ENCODE measurements at places on chromosomes 16 and 17.

- no peak for DNase-seq
Observed at GRCh38 chr17:17719966-17720543, 38.8 kb downstream of the RAI1 start.

DNA sequence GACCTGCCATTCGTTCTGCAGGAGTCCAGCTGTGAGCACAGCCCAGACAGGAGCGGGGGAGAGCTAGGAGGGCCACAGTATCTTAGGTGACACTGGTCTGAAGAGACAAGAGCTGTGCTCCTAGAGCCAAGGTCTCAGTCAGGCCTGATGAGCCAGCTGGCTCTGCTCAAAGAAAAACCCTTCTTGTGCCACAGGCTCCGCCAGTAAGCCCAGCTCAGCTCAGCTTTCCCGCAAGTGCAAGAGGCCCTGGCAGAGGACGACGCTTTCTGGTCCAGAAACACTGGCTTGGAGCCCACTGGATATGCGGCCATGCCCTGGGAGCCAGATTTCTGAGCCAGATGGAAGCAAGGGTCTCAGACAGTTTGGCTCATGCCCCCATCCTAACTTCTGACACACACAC, 23.9 kb downstream of the PEMT start:
- DNase-seq: no peak

DNA sequence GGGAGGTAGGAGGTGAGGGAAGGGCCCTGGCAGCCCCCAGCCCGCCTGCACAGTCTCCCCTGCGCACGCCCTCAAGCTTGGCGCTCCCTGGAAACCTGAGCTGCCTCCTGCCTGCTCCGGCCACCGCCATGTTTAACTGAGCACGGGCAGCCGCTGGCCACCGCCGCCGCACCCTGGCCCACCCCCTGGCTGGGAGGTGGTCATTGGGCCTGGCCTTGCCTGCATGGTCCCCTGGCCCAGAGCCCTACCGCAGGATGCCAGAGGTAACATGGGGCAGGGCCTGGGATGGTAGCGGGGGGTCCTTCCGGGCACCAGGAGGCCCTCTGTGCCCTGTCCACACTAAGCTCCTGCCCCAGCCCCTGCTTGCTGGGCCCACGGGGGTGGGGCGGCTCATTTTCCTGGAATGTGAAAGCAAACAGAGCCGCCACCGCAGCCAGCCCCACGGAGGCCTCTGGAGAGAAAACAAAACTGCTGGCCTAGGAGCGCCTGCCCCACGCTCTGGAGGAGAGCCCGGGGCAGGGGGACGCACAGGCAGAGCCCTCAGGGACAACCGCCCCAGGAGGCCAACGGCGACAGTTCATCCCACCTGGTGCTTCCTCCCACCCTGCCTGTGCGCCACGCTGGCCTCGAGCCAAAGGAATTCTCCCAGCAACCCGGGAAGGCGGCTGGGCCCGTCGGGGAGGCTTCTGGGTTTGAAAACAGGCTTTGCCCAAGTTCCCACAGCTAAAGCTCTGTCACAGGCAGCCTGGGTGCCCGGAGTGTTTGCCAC, 8.9 kb downstream of the NHERF2 start:
- DNase-seq: no peak

GRCh38 chr16:71214746-71215381, 15.7 kb downstream of the HYDIN start:
- no peak for DNase-seq

DNA sequence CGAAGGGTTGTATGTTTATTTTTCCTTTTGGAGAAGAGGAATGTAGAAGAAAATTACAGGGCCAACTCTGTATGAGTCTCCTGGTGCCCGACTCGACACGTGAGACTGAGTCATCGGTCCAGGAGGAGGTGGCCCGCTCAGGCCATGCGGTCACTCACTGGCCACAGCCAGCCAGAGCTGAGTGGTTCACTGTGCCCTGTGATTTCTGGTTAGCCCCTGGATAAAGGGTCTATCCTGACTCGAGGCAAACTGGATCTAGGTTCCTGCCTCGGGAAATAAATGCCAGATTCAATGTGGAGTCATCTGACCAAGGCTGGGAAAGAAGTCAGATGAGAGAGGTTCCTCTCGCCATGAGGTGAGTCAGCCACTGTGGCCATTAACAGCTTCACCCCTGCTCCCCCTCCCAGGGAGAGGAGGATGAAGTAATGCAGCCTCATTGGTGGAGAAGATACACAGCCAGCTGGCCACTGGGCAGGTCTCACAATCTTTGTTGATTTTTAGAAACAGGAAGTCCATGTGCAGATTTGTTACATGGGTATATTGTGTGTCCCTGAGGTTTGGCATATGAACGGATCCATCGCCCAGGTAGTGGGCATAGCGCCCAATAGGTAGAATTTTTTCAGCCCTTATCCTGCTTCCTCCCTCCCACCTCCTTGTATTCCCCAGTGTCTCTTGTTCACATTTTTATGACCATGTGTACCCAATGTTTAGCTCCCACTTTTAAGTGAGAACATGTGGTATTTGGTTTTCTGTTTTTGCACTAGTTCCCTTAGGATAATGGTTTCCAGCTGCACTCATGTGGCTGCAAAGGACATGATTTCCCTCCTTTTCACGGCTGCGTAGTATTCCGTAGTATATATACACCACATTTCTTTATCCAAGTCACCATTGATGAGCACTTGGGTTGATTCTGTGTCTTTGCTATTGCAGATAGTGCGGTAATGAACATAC, 21.7 kb upstream of the USP36 start:
- DNase-seq: no peak

DNA sequence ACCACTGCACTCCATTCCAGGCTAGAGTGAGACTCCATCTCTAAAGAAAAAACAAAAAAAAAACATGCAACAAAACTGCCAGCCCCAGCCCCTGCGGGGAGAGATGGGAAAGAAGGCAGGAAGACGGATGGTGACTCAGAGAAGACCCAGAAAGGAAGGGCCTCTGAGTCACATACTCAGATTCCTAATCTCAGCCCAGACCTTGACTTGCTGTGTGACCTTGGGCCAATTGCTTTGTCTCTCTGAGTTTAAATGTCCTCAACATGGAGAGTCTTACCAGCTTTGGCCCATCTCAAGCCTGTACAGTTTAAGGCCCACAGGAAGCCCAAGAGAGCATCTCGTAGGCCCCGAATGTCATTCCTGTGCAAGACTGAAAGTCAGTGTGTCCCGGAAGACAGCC, 86.5 kb upstream of the LHX1 start:
- DNase-seq: no peak

DNA sequence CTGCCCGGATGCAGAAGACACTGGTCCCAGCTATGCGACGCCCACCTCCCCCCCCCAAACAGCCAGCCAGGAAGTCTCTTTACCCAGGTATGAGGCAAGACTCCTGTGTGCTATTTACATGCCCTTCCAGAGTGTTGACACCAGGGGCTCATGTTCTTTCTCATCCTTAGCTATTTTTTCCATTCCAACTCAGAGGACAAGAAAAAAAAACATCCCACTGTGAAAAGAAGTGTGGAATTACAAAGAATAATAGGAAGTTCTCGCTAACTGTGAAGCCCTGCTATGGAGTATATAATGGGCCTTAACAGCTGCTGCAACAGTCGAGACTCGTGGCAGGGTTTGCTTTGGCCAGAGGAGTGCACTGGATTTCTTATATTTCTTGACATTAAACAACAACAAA, 584.9 kb downstream of the CDH13 start:
- no peak for DNase-seq

DNA sequence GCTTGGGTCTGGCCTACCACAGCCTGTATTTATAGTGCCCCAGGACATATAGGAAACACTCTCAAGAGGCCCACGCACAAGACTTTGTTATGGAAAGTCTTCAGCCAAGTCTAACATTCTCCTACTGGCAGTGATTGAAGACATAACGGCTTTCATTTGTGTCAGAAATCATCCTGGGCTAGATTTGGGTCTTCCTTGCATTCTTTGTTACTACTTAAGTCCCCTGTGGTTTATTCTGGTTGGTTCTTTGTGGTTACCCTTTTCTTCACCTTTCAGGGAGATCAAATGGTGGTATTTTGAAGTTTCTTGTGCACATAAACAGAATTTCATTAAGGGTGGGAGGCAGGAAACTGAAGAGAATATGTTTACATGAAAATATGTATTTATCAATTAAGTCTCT, 37.7 kb downstream of the REXO5 start:
- no peak for DNase-seq

GRCh38 chr17:82447876-82448275, 2.7 kb downstream of the CYBC1 start:
- no peak for DNase-seq

- no peak for DNase-seq
Observed at GRCh38 chr16:67238806-67239470, 8.3 kb downstream of the FHOD1 start.

DNA sequence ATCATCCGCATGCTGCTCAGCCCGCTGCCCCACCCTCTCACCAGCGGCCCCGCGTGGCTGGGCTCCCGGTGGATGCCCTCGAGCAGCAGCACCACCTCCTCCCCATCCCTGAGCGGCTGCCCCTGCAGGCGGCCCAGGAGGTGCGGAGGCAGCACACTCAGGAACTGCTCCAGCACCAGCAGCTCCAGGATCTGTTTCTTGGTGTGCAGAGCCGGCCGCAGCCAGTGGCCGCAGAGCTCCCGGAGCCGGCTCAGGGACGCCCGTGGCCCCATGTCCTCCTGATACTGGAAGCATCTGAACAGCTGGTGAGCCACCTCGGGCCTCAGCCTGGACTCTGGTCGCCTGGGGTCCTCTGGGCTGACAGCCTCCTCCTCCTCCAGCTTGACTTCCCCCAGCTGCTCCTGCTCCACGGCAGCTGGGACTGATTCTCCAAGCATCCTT, 6.6 kb downstream of the ZSCAN10 start:
- DNase-seq: no peak

- DNase-seq: peak; percentile 27
Observed at GRCh38 chr17:72539981-72540897, 419.4 kb downstream of the SOX9 start.

DNA sequence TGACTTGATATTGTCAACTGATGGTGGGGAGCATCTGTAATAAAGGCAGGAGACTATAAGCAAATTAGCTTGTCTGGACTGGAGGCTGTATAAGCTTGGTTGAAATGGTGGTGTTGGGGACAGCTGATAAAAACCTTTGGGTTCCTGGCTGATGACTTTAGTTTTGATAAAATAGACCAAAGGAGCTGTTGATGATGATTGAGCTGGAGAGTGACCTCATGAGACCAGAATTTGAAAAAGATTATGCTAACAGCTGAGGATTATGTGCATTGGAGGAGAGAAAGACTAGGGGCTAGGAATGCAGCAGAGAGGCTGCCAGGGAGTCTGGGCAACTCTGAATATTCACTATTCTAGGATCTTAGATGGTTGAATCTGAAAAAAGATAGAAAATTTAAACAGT, 8.7 kb upstream of the CDC27 start:
- DNase-seq: no peak

GRCh38 chr17:82060001-82060380, 5.6 kb downstream of the DUS1L start:
- DNase-seq: no peak

DNA sequence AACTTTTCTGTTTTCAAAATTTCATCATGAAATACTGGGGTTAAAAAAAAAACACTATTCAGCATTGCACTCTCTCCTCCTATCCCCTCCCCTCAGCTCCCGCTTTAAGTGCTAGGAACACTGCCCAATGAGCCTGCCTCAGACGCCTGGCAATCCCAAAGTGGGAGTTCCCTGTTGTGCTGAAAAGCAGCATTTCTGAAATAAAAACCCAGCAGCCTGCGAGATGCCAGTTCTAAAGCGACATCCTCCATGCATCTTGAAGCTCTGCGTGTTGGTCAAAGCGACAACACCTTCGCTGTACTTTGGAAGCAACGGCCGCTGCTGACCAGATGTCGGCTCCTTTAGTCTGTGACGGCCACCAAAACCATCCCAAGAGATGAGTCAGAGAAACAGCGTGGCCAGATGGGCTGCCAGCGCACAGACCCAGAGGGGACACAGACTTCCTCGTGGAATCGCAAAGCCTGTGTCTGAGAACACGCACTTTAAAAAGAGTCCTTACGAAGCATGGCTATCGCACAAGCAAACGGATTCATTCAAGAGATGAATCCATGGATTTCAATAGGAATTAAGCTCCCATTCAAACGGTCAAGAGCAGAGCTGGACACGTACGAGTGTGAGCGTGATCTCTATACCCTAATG, 32.8 kb downstream of the FBXO31 start:
- DNase-seq: no peak

- DNase-seq: no peak
Observed at GRCh38 chr16:51359141-51359955, 208.3 kb upstream of the SALL1 start.

- no peak for DNase-seq
Observed at GRCh38 chr16:12356632-12357340, 380.3 kb downstream of the SNX29 start.

- DNase-seq: no peak
Observed at GRCh38 chr17:79930877-79931816, 91.9 kb upstream of the CBX4 start.

GRCh38 chr16:82045465-82045864, 10.4 kb downstream of the HSD17B2 start:
- DNase-seq: no peak

Data from activated CD4-positive, alpha-beta T cell treated with anti-CD3 and anti-CD28 coated beads for 1 hour (primary cell).